Stimulated activated CD4-positive, alpha-beta T cell treated with anti-CD3 and anti-CD28 coated beads, Interleukin-4, amount 100 ng/mL, for 4 hours (primary cell): ENCODE measurements at places on chromosomes 16 and 17.

GRCh38 chr16:78326731-78327130 is 227.3 kb downstream of the WWOX start:
- no peak for DNase-seq

DNA sequence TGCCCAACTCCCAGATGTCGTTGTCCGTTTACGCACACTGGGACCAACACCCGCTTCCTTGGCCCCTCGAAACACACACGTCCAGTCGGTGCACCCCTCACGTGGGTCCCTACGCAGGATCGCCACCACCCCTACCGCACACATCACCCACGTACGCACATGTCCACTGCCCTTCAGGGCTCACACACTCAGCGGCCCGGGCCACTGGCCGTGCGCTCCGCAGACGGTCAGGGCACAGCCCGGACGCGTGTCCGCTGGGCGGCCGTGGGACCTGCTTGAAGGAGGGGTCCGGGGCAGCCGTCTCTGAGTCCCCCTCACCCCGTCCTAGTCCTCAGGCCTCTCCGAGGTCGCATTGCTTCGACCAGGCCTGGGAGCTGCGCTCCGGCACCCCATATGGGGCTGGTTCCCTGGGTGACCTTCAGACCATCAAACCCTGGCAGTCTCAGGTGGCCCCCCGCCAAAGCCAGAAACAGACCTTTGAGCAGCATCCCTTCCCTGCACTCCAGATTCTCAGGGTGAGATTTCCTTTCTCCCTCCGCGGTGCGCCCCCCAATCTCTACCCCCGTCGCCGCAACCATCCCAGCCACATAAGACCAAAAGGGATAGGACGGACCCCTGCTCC is 914 bp upstream of the GPRC5B start:
- no peak for DNase-seq

DNA sequence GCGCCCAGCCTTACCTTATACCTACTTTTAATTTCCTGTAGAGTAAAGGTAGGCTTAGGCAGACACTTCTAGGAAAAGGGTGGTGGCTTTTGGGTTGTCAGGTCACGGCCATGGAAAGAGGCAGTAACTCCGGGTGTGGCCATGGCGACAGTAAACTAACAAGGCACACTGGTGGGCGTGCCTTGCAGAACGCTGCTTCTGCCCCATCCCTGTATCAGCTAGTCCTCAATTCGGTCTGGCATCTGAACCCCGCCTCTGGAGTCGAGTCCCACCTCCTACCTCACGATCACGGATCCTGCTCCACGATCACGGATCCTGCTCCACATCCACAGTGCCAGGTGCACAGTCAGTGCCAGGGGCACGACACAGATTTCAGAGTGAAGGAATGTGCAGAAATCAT is 5.6 kb downstream of the ADCY9 start:
- no peak for DNase-seq

DNA sequence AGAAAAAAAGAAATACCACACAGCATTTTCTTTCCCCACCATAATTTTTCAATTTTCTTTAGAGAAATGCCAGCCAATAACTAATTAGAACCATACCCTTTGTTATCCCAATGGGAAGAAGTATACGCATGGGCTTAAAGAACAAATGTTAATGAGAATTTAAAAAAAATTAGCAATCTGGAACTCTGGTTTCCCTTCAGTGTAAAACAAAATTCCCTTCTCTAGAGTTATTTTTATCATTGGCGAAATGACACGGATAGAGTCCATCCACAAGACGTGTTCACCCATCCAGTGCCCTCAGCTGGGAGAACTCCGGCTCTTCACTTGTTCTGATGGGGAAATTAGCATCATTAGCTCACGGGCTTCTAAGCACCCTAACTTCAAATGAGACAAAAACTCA is 3.3 kb downstream of the NXN start:
- no peak for DNase-seq

- no peak for DNase-seq
Observed at GRCh38 chr17:72176951-72177660, 56.3 kb downstream of the SOX9 start.

DNA sequence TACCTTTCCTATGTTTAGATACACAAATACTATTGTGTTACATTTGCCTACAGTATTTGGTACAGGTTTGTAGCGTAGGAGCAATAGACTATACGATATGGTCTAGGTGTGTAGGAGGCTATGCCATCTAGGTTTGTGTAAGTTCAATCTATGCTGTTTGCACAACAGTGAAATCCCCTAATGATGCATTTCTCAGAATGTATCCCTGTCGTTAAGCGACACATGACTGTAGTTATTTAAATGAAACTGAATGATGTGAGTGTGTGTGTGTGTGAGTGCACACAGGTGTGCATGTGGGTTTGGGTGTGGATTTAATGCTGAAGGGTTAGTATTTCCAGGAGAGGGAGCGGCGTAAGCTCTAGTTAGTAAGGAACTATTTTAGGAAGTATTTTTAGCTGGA is 34.6 kb upstream of the SMIM36 start:
- DNase-seq = no peak

DNA sequence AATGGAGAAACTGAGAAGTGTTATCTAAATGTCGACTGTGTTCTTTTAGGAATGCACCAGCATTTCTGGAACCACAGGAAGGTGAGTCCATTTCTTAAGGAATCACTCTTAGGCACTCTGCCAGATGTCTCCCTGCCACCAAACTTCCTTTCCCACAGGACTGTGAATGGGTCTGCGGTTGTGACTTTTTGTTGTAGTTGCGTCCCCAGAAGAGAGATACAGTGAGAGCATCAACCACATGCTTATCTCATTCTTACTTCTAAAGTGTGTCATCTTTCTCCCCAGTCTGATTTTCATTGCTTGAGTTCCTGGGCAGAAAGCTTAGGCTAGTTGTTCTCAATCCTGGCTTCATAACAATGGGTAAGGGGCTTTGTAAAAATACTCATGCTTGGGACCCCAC is 13.4 kb downstream of the ITPRIPL2 start:
- no peak for DNase-seq

DNA sequence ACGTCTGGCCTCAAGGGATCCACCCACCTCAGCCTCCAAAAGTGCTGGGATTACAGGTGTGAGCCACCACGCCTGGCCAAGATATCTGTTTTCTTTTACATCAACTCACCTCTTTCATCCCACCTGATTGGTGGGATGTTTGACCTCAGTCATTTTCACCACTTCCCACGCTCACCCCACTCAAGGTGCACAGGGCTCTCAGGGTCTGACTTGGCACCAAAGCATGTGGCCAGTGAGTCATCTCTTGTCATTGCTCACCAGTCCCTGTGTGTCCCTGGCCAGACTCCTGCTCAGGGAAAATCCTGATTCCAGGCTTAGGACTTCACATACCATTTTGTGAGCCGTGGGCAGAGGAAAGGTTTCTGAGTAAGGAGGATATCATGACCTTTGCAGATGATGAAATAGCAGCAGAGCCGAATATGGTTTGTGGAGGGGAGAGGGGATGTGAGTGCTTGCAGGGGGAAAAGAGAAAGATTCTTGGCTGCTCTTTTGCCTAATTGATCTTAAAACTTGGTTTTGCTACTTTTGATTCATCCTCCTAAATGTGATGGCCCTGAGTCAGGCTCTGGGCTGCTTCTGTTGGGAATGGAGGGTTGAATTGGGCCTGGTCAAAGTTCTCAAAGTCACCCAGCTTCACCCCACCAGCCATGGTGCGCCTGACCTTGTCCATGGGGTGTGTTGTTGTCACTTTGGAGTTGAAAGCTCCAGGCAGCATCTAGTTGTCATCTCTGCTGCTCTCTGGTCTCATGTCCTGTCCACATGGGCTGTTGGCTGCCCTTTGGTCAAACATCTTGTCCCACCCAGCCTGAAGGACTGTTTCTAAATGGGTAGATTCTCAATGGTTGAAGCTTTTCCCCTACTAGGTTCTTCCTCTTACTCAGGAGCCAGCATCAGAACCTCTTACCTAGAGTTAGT is 6.0 kb upstream of the KCNH6 start:
- no peak for DNase-seq

- DNase-seq = no peak
Observed at GRCh38 chr16:4535627-4536108, 2.9 kb downstream of the CDIP1 start.

- no peak for DNase-seq
Observed at GRCh38 chr17:41818024-41818423, 5.2 kb downstream of the FKBP10 start.
